ENCODE measurements at places on chromosomes 13 and 19.

DNA sequence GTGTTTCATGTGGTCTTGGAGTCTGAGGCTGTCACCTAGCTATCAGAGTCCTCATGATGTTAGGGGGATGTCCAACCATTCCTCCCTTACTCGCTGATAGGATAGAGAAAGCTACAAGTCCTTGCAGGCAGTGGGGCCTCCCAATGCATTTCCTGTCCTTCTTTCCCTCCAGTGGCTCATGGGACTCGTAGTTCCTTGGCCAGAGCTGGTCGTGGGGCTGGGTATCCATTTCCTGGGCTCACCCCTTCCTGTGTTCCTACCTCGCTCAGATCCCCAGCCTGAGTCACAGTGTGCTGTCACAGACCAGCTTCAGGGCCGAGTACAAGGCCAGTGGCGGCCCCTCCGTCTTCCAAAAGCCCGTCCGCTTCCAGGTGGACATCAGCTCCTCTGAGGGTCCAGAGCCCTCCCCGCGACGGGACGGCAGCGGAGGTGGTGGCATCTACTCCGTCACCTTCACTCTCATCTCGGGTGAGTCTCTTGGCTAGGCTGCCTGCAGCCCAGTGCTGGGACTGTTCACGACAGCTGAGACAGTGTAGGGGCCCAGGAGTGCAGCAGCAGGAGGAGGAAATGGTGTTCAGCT lies 19.1 kb downstream of the TMEM150B start:
- no peak for DNase-seq

DNA sequence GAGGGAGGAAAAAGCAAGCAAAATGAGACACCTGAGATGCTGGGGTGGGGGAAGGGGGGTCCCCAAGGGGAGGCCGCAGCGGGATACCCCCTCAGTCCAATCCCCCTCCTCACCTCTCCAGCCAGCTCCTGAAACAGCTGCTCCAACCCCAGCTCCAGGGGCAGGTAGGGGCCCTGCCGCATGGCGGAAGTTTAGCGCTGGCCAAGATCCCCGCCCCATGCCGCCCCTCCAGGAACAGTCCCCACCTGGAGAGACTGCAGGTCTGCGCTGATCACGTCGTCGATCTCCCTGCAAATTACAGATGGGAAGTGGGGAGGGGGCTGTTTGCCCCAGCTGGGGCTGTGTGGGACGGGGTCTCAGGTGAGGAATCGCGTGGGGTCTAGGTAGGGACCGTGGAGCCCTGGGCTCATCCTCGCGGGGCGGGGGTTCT lies 9.0 kb downstream of the CAPN12 start:
- no peak for DNase-seq

DNA sequence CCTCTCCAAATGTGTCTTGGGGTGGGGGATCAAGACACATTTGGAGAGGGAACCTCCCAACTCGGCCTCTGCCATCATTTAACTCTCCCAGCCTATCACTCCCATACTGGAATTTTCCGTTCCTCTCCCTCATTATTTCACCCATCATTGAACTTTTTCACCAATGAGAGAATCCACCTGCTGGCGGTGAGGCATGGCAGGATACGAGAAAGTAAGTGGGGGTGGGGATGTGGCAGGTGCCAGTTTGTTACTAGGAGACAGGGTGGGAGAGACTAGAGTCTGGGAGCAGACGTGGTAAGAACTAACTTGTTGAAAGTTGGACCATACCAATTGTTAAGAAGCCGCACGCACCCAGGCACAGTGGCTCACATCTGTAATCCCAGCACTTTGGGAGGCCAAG lies 6.9 kb downstream of the GIPR start:
- no peak for DNase-seq

DNA sequence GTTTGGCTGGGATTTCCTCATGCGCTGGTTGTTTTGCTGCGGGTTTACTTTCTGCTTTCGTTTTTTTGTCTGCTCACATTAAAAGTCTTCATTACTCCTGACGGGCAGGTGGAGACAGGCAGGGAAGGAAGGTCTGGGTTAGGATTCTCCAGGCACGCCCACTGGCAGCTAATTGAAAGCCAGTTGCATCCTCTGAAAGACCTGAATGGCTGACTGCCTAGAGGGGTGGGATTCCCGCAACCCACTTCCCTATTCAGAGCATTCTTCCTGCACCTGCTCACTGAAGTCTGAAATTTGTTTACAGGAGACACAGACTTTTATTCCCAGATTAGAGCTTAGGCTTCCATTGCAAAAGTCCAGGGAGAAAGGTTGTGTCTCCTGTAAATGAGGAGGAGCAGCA lies 172.0 kb downstream of the UQCRFS1 start:
- DNase-seq = no peak

GRCh38 chr13:83211301-83211700 lies 671.0 kb downstream of the SLITRK1 start:
- DNase-seq = no peak
